ENCODE measurements at places on chromosomes 12 and 14. TPM values are rescaled to one million over a fixed set of nuclear protein-coding genes. Genes with fewer than 3 reads are reported as not detected.

C14orf93 gene
- total RNA-seq: 11.4 TPM

- ATAC-seq: no peak
Measured at GRCh38 chr14:61861320-61861865, 99.2 kb downstream of the SNAPC1 start.

SPATA7 gene
- 20.1 TPM for total RNA-seq

- ATAC-seq: no peak
Measured at GRCh38 chr12:88383405-88383804, 196.9 kb downstream of the KITLG start.

RHEBL1 gene
- total RNA-seq: not detected

DNA sequence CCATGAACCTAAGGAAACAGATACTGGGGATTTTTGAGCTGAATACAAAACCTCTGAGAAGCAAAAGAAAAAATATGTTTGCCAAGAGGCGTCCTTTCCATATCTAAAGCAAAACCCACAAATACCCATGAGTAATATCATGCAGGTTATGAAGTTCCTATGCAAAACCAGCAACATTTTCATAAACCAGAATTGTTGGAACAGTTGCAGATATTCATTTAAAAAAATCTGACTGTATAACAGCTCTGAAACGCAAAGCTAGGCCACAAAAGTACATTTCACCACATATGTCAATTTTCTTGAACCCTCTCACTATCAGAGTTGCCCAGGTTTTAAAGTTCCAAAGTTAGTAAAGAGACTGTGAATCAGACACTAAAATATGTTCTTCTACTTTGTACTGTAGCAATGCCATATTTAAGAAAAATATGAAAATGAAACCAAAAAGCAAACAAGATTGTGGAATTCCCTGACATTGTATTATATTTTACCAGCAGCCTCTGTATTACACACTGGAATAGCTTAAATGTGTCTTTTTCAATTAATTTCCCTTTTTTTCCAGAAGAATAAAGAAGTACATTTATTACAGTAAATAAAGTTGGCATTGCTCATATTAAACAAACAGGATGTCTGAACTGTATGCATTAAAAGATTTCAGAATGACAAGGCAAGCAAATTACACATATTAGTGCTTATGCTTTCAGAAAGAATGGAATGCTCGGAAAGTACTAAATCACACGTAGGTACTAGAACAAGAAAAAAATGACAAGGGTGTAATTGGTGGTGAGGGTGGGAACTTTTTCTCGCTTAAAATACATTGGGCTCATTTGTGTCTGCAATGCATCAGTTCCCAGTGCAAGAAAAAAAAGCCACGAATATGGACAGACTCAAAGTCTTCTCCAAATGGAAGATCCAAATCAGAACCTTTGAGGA, 33.6 kb upstream of the HIF1A start:
- no peak for ATAC-seq

KRT85 gene
- not detected for total RNA-seq

- ATAC-seq: no peak
Measured at GRCh38 chr14:89959853-89960445, 4.2 kb downstream of the TDP1 start.

DNA sequence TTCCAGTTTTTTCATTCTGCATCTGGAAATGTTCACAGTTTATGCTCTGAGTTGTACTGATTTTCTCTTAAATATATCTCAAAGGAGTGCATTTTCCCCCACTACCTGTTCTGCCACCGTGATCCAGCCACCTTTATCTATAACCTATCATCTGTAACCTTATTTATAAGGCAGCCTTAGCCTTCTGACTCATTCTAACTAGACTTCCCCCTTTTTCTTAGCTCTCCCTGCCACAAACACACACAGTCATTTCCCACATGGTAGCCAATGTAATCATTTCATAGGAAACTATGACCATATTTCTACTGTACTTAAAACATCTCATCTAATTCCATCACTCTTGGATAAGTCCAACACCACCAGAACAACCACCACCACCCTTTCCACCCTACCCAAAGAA, 10.8 kb upstream of the GYS2 start:
- ATAC-seq: no peak

- ATAC-seq: no peak
Measured at GRCh38 chr12:111055181-111055880, 135.0 kb upstream of the MYL2 start.

GRCh38 chr14:78240567-78240966, 70.4 kb downstream of the NRXN3 start:
- ATAC-seq: no peak

BAZ1A gene
- 72.8 TPM for total RNA-seq

GRCh38 chr14:33019346-33019745, 80.7 kb downstream of the NPAS3 start:
- ATAC-seq: no peak

LAG3 gene
- total RNA-seq: 0.60 TPM

DNA sequence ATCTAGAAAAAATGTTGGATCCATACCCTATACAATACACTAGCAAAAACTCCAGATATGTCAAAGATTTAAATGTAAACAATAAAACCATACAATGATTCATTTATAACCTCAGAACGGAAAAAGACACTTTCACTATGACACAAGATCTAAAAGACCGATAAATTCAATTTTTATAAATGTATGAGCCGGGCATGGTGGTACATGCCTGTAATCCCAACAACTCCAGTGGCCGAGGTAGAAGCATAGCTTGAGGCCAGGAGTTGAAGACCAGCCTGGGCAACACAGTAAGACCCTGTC, 2.5 kb upstream of the SOS2 start:
- no peak for ATAC-seq

DNA sequence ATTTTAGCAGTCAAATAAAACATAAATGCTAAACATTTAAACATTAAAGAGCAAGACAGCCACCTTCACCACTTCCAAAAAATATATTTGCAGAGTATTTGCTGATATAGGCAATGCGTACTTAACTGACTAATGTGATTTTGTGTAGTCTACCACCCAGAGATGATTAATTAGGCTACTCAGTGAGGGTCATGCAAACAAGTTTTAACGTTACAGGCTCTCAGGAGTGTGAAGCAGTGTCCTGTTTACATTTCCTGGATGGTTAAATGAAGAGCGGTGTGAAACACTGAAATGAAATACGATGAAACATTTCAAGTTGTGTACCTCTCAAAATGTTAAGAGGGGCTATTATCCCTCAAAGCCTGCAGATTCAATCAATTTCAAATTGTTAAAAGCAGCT, 165.8 kb upstream of the LRIG3 start:
- ATAC-seq: no peak

ST8SIA1 gene
- total RNA-seq: 31.3 TPM

OVCH1 gene
- not detected for total RNA-seq

NRL gene
- total RNA-seq: 1.7 TPM

DNA sequence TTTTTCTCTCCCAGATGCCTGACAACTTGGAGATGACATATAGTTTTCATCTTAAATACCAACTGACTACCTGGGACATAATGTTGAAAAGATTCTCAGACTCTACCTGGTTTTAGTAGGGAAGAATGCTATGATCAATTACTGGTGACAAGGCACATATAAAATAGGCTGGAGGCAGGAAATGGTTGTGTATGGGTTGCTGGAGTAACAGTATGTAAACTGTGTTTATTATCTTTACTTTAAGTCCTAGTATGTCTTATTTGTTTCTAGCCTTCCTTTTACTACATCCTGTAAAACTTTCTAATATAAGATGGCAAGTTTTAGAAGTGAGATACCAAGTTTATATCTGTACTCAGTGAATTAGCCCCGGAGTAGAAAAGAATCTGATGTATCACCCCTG, 98.1 kb downstream of the NUBPL start:
- ATAC-seq: no peak

SLC10A1 gene
- total RNA-seq: 1.4 TPM

DNA sequence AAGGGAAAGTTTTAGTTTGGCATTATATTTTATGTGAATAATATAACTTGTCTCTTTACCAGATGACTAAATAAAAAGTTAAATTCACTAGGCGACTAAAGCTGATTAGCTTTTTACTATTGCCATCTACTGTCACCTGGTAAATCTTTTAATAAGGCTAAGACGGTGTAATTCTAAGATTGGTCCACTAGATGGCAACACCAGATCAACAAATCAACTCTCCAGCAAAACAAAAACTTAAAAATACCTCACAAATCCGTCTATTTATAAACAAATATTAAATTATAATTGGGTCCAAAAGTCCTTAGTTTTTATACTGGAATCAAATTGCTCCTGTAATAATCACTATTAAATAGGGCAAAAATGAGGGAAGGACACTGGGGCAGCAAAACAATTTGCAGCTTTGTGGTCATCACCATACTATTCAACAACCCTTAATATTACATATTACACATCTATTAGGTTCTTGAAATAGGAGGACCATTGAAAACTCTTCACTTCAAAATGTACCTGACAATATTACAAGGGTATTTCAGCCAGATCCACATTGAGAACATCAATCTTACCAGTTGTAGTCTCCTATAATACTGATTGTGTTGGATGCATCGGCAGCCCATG, 47.9 kb downstream of the GALC start:
- no peak for ATAC-seq

PARP2 gene
- 32.0 TPM for total RNA-seq

CLEC4D gene
- not detected for total RNA-seq

DNA sequence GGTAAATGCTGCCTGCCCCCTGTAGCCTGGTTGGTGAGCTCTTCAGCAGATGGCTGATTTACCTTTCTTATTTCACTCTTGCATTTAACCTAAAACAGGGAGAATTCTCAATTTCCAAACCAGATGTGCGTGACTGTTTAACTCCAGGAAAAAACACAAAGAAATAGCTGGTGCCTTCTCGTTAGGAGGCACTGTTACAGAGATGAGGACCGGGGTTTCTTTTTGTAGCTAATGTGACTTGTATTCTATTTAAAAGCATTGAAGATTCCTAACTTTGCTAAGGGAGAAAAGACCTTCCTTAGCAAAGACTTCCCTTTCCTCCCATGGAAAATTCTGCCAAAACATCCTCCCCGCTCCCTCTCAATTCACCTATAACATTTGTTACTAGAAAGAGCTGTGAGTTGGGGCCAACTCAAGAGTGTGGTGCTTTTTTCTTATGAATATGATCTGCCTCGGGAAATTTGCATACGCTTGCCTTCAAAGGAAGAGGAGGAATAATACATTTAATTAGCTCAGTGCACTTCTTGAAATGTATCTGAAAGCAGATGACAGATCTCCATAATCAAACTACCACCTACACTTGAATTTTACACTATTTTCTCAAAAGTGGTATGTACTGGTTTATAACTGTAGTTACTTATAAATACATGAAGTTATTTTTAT, 102.0 kb upstream of the ARID2 start:
- no peak for ATAC-seq

- ATAC-seq: no peak
Measured at GRCh38 chr12:112980491-112981158, 2.3 kb downstream of the OAS2 start.

HOXC9 gene
- total RNA-seq: 15.8 TPM

GRCh38 chr12:98018836-98019235, 496.6 kb upstream of the TMPO start:
- no peak for ATAC-seq

LIN52 gene
- total RNA-seq: 8.4 TPM

- ATAC-seq: no peak
Measured at GRCh38 chr12:114769634-114770033, 85.7 kb upstream of the TBX3 start.

- no peak for ATAC-seq
Measured at GRCh38 chr14:22531451-22532344, 57.3 kb downstream of the DAD1 start.

GALNT16 gene
- 2.5 TPM for total RNA-seq

CHGA gene
- total RNA-seq: 1.5 TPM

GRCh38 chr12:67798768-67799167, 150.2 kb downstream of the DYRK2 start:
- no peak for ATAC-seq

DNA sequence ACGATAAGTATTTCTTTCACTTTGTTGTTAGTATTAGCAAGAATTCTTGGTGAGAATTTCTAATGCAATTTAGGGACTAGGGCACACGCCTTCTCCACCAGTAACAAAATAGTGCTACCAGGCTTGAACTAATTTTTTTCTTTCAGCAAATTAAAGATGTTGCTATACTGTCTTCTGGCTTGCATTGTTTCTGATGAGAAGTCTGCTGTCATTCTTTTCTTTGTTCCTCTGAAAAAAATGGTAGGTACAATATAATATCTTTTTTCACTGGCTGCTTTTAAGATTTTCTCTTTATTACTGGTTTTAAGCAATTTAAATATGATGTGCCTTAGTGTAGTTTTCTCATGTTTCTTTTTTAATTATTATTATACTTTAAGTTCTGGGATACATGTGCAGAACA, 171.2 kb downstream of the PCNX1 start:
- no peak for ATAC-seq

DNA sequence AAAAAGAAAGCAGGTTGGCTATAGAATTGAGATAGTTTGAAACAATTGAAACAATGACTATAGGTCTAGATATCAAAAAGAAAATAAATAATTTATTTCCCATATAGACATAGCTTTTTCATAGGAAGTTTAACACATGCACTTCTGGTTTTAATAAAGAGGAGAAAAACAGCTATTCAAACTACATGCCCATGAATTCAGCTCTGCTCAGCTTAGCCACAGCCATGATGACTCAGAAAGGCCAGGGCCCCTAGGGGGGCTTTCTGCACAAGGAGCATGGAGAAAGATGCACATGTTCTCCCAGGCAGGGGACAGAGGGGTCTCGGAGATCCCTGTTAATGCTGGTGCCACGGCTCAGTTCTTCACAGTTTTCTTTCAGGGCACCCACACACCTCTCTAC, 114.0 kb downstream of the GALC start:
- no peak for ATAC-seq

TRIAP1 gene
- 29.7 TPM for total RNA-seq

KRT3 gene
- total RNA-seq: 0.25 TPM

KIAA0586 gene
- total RNA-seq: 35.0 TPM

GRCh38 chr12:6026998-6027397, 81.9 kb upstream of the ANO2 start:
- ATAC-seq: no peak

DNA sequence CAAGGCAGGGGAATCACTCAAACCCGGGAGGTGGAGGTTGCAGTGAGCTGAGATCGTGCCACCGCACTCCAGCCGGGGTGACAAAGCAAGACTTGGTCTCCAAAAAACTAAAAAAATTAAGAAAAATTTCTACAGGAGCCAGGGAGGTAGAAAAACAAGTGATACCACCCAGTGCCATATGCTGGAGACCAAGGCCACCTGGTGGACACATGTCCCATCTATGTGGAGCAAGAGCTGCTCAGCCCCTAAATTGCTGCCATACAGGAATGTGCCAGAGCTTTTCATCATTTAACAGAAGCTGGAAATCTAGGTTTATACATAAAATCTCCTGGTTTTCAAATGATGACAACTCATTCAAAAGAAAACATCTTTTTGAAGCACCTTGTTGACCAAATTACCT, 61.4 kb upstream of the ELK3 start:
- peak; percentile 69 for ATAC-seq
